Thoracic aorta endothelial cell (primary cell): ENCODE measurements at places on chromosomes 4 and X. TPM values are rescaled to one million over a fixed set of nuclear protein-coding genes. Genes with fewer than 3 reads are reported as not detected.

Gene GSPT2
- 9.5 and 9.7 TPM in 2 replicates for total RNA-seq

Gene IL1RAPL1
- 0.27 and 0.29 TPM in 2 replicates for total RNA-seq

Gene PAGE4
- total RNA-seq: not detected in 2 replicates

Gene CDS1
- under 0.01 and 0.07 TPM in 2 replicates for total RNA-seq

Gene NPY1R
- total RNA-seq: 0.13 and 0.22 TPM in 2 replicates

Gene PRKG2
- total RNA-seq: not detected in 2 replicates
